ENCODE measurements at places on chromosomes 4 and X.

- DNase-seq: no peak
These were observed 100.3 kb downstream of the EMCN start for GRCh38 chr4:100417565-100417964.

GRCh38 chr4:179095585-179096221 lies 1653.5 kb upstream of the AGA start:
- peak; percentile 63 for DNase-seq

- DNase-seq: no peak
These were observed 119.1 kb upstream of the CNKSR2 start for GRCh38 chrX:21255032-21255618.

DNA sequence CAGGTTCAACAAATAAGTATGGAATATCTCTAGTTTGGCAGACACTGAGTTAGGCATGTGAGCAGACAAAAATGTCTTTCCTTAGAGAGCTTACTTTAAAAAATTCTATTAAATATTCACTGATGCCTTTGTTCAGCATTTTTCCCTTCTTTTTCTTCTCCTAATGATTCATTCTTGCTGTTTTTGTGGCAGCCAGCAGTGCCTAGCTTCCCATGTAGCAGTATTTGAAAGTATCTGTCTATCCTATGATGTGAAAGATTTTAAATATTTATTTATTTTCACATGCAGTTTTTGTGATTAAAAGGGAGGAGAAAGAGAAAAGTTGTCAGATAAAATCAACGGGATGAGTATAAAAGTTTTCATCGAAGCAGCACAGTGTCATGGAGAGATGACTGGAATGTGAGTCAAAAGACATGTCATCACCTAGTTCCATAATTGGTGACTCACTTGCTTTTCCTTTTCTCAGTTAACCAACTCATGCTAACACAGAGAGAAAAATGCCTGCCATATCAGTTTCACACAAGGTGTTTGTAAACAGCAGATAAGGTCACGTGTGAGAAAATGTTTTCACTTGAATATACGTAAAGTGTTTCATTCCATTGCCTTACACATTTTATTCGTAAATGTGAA lies 69.8 kb downstream of the BMPR1B start:
- no peak for DNase-seq

- no peak for DNase-seq
These were observed 109.7 kb downstream of the UNC5C start for GRCh38 chr4:95439071-95439470.

DNA sequence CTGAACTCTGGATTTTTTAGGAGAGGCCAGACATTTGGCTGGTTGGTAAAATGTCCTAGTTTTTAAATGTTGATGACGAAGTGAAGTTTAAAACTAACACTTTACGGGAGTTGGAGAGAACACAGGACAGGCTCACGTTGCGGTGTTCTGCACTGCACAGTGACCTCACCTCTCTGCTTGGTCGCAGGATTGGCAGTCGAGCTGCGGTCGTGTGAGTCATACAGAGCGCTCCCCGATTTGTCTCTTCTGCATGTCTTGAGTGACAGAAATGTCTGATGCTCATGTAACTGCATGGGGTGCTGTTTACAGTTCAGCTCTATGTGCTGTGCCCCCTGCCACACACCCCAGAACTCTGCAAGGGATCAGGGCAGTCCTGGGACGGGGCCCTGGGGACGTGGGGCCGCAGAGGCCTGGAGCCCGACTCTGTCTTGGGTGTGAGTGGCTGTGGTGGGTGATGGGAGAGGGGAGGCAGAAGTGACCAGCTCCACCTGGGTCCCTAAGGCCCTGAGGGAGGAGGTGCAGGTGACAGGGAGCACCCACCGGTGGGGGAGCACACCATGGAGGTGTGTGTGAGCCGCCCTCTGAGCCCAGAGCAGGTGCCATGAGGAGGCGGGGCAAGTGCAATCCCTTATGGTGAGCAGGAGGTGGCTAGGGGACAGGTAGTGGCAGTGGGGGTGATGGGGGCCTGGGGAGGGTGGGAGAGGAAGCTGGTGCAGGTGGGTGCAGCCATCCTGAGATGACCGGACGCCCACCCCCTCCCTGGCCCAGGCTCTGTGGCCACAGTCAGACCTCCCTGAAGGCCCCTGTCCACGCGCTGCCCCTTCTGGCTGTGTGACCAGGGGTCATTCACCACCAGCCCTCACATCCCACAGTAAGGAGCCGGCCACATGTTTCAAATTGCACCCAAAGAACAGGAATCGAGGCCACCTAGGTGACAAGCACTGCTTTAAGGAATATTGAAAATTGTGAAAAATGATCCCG lies 77.9 kb upstream of the ADRA2C start:
- no peak for DNase-seq

- no peak for DNase-seq
These were observed 2137.1 kb upstream of the TENM3 start for GRCh38 chr4:180106122-180106521.

DNA sequence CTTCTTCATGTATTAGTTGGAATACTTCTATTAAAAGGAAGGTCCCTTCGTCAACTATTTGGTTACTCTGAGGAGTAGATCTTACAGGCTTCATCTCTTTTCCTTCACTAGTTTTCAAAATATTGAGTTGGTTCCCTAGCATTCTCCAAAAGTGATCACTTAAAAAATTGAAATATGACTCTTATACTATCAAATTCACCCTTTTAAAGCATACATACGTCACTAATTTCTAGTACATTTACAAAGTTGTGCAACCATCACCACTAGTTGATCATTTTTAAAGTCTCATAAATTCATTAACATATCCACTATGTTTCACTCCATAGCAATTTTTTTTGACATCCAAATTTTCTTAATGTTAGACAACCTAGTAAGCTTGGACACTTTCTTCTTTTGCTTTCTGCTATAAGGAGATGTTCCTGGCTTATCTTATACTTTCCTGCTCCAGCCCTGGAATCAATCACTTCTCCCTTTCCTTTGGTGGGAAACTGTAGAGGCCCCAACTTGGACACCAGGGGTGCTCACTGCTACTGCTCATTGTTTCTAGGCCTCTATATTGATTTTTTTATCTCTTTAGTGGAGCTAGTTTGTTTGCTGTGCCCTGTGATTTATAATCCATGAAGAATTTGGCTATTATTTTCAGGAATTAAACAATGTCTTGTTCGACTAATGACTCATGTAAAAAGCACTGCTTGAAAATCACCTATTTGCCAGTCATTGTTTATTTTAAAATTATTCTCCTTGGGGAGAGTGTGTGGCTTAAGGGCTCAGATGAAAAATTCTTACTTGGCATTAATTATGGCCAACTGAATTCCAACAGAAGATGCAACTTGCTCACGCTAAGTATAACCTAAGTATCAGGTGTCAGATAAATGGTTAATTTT lies 4.0 kb upstream of the ZFX start:
- DNase-seq: no peak

GRCh38 chr4:85039526-85039925 lies 73.0 kb upstream of the WDFY3 start:
- DNase-seq: no peak

DNA sequence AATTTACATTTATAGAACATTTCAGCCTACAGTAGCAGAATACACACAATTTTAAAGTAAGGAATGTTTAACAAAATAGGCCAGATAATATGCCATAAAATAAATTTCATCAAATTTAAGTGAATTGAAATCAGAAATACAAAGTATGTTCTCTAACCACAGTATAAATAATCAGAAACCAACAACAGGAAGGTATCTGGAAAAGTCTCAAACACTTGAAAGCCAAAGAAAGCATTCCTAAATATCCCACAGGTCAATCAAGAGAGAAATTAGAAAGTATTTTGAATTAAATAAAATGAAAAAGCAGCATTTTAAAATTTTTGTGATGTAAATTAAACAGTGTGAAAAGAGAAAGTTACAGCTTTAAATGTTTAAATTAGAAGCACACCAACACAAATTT lies 899.2 kb downstream of the PDHA2 start:
- DNase-seq: no peak

GRCh38 chrX:153726286-153727122 lies 1.8 kb downstream of the ABCD1 start:
- DNase-seq: peak; percentile 59

DNA sequence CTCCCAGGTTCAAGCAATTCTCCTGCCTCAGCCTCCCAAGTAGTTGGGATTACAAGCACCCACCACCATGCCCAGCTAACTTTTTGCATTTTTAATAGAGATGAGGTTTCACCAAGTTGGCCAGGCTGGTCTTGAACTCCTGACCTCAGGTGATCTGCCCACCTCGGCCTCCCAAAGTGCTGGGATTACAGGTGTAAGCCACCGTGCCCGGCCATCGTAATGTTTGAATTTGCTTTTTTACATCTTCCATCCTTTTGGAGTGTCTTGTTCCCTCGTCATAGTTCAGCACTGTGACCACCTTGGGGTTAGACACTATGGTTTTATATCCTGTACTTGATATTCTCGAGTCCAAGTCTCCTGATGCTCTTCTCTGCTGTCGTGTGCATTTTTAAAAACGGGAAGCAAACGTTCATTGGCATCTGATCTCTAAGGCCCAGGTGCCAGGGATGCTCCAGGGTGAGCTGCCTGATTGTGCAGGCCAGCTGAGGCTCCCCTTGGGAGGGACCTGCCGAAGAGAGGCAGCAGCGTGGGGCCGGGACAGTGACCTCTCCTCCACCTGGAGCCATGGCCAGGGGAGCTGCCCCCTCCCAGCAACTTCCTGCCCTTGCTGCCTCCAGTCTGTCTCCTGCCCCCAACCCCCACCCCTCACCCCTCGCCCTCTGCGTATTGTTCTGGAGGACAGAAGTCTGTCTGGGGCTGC lies 16.7 kb downstream of the DGKQ start:
- DNase-seq: no peak

DNA sequence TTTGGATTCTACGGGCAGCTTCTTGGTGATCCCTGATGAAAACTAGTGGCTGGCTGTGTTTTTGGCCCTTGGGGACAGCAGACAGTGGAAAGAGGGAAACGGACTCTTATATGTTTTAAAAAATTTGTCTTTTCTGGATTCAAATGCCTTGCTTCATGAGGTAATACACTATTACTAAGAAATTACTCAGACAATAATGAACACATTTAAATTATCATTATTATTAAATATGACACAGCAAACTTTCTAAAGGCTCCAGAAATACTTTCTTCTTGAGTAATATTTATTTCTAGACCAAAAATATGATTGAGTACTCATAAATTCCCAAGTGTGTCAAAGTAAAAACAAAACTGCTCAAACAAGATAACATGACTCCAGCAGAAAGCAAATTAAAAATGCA lies 520.7 kb upstream of the AADAT start:
- no peak for DNase-seq

DNA sequence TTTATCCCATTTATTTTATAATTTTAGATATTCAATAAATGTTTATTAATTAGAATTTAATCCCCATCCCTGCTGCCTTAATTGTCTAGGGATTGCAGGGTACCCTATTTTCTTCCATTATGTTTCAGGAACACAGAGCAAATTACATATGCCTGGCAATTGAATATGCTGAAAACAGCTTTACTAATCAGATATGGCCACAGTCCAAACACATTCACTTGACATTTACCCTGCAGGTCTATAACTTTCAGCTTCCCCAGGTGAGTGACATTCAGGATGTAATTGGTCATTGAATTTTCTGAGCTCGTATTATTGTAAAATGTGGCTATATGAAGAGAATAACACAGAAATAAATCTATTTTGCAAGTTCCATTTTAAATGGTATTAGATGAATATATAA lies 218.7 kb upstream of the NDST4 start:
- DNase-seq: peak; percentile 38

GRCh38 chr4:76003620-76004019 lies 3.7 kb downstream of the CXCL9 start:
- no peak for DNase-seq

DNA sequence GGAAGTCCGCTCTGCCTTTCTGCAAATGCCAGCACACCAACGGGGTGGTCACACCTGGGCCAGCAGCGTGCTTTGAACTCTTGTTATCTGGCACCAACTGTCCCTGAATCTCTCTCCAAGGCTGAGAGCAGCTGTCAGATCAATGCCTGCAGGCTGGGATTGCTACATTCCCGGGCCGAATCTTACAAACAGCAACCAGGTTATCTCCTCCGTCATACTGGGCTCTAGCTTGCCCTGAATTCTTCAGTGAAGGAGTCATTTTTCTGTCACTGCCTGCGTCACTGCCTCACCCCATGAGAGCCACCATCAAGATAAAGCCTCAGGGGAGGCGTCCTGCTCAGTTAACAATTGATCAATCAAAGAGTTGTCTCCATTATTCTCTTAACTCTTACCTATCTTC lies 329.4 kb upstream of the PPARGC1A start:
- no peak for DNase-seq
